ENCODE measurements at places on chromosomes 7 and 10. TPM values are rescaled to one million over a fixed set of nuclear protein-coding genes. Genes with fewer than 3 reads are reported as not detected.

UCN3 gene
- total RNA-seq: not detected

PSMC2 gene
- total RNA-seq: 208 TPM

DNA sequence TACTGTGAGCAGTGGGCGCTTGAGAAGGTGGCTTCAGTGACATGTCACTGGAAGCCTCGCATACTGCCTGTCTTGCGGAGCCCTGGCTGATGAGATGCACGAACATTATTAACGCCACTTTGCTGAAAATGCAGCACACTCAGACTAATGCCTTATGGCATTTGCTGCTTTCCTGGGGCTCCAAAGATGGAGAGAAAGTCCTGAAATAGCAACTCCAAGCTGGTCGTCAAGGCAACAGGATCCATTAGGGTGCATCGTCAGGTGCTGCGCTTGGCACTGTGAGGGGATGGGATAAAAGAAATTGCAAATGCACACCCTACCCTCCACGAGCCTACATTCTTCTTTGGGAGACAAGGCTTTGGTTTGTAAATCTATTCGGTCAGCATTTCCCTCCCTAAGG is 592.5 kb downstream of the TYW1 start:
- DNase-seq: no peak

DNA sequence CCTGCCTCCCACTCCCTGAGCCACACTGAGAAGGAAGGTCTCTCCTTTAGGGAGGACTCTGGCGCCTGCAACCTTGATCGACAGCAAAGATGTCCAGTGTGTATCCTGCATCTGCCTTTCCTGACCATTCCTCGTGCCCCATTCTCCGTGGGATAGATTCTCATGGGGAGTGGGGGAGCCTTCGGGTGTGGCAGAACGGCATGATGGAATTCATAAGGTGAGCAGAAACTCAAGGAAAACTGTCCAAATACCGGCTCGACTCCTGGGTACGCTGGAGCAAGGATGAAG is 636 bp upstream of the RARRES2 start:
- no peak for DNase-seq

GRCh38 chr7:130913639-130914553 is 179.9 kb upstream of the KLF14 start:
- no peak for DNase-seq

- no peak for DNase-seq
These were observed 65.7 kb upstream of the INSIG1 start for GRCh38 chr7:155231941-155232340.

GRCh38 chr10:19922236-19922963 is 106.2 kb downstream of the PLXDC2 start:
- no peak for DNase-seq

DNA sequence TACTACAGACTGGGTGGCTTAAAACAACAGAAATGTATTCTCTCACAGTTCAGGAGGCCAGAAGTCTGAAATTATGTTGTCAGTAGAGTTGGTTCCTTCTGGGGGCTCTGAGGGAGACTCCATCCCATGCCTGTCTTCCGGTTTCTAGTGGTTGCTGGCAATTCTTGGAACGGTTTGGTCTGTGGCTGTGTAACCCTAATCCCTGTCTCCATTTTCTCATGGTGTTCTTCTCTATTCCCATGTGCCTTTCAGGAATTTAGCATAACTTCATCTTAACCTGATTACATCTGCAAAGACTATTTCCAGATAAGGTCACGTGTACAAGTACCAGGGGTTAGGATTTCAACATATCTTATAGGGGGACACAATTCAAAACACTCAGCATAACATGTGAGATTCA is 73.2 kb downstream of the FAM241B start:
- no peak for DNase-seq

DNA sequence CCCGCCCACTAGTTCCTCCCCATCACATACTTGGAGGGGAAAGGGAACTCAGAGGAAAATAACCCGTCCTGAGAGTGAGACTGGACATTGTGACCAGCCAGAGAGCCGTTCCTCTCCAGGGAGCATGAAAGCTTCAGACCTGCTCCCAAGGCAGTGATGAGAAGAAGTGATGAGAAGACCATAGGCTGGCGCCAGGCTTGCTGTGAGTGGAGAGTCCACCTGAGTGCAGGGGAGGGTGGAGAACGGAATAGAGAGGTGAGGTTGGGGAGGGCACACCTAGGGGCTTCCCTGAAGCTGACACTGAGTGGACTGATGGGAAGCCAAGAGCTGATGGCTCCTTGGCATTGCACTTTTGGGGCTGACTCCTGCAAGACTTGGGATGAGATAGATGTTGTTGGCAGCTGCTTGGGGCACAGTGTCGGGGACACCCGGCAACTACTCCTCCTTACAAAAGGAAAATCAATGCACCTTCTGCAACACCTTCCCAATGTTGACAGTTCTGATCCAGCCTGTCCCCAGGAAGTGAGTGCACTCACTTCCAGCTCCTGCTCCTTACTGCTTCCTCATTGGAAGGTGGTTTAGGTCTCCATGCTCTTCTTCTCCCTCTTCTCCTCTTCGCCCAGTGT is 79.4 kb downstream of the EMX2 start:
- DNase-seq: no peak

All from activated T-helper 2 cell treated with anti-CD3 and anti-CD28 coated beads, Interferon-gamma antibody, Interleukin-2, Interleukin-4, amounts not matched to agents 10 μg/mL and 5 μg/mL and 100 μg/mL, durations not matched to agents 14 hours and 24 hours and 36 hours (primary cell).